Fibroblast of lung (primary cell): ENCODE measurements at places on chromosomes 7 and 10.

- H3K4me1 ChIP-seq = peaks cover 4% of the 10 kb centered on the region
- no peak overlapping the region for H3K27ac ChIP-seq
- DNase-seq = no peak
- H3K27me3 ChIP-seq = peaks cover 4% of the 10 kb centered on the region
These were observed 44.5 kb downstream of the PODXL start for GRCh38 chr7:131511774-131512535.

DNA sequence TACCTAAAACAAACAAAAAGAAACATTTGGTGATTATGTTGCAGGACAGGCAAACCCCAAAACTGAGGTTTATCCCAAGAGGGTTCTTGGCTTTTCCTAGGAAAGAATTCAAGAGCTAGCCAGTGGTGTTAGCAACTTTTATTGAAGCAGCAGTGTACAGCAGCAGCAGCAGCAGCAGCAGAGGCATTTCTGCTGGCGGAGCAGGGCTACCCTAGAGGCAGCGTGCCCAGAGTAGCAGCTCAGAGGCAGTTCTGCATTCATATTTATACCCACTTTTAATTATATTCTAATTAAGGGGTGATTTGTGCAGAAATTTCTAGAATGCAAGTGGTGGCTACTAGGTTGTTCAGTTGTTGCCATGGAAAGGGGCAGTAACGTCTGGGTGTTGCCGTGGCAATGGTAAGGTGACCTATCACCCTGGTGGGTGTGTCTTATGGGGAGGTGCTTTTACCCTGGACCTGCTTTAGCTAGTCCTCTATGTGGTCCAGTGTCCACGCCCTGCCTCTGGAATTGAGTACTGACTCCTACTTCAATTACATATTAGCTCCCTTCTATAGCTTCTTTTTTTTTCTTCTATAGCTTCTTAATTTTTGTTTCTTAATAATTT lies 53.9 kb downstream of the VCL start:
- DNase-seq = no peak
- H3K4me3 ChIP-seq = no peak overlapping the region
- no peaks in the 10 kb centered on the region for H3K27me3 ChIP-seq
- no peaks in the 10 kb centered on the region for H3K36me3 ChIP-seq
- H3K4me1 ChIP-seq = peaks cover 25% of the 10 kb centered on the region
- no peak overlapping the region for H3K27ac ChIP-seq

DNA sequence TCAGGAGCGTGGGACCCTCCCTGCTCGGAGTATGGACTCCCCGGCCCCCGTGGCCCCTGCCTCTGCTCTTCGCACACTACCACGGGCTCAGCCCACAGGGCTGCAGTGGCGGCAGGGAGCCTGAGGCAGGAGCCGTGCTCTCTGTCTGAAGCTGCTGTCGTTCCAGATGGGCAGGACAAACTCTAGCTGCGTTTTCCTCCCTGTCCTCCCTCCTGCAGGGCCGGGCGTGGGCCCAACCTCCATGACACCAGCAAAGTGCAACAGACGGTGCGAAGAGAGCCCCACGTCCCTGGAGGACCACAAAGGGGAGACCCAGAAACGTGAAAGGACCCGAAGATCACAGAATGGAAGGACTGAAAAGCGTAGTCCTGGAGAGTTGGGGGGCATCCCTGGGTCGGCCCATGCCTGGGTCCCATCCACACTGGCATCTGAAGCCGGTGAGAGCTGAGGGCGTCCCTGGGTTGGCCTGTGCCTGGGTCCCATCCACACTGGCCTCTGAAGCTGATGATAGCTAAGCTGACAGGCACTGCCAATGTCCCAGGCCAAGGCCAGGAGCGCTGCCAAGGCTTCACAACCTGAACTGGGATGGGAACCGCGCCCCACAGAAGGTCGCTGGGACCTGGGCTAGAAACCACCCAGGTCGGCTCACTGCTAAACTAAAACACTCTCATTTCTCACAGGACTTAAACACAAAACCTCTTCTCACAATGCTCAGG lies 267.0 kb downstream of the MAD1L1 start:
- H3K36me3 ChIP-seq = peaks cover 6% of the 10 kb centered on the region
- H3K27me3 ChIP-seq = no peaks in the 10 kb centered on the region
- no peak overlapping the region for H3K27ac ChIP-seq
- DNase-seq = no peak

GRCh38 chr7:3650844-3651243 lies 349.8 kb downstream of the SDK1 start:
- no peaks in the 10 kb centered on the region for H3K4me1 ChIP-seq
- H3K4me3 ChIP-seq = no peak overlapping the region
- H3K27me3 ChIP-seq = no peaks in the 10 kb centered on the region

- H3K4me3 ChIP-seq = no peak overlapping the region
- H3K27ac ChIP-seq = no peak overlapping the region
- no peaks in the 10 kb centered on the region for H3K27me3 ChIP-seq
- H3K36me3 ChIP-seq = no peaks in the 10 kb centered on the region
- peak; percentile 99 for DNase-seq
These were observed 283.0 kb downstream of the HDAC9 start for GRCh38 chr7:18778594-18778993.

- no peak overlapping the region for H3K4me3 ChIP-seq
- H3K27ac ChIP-seq = no peak overlapping the region
- H3K4me1 ChIP-seq = peaks cover 6% of the 10 kb centered on the region
- no peaks in the 10 kb centered on the region for H3K36me3 ChIP-seq
These were observed 45.5 kb upstream of the BET1 start for GRCh38 chr7:94049615-94050014.
